ENCODE measurements at places on chromosomes 7 and 10. TPM values are rescaled to one million over a fixed set of nuclear protein-coding genes. Genes with fewer than 3 reads are reported as not detected.

The CYP26C1 gene
- total RNA-seq, result not detected

The BMPER gene
- total RNA-seq, result not detected

The PKD2L1 gene
- not detected for total RNA-seq

The WDR86 gene
- total RNA-seq, result not detected

The CYP3A7 gene
- not detected for total RNA-seq

GRCh38 chr7:98647326-98647725 is 30.2 kb downstream of the NPTX2 start:
- no peaks in the 10 kb centered on the region for H3K36me3 ChIP-seq
- H3K4me1 ChIP-seq, result peaks cover under 1% of the 10 kb centered on the region
- DNase-seq, result no peak
- H3K4me3 ChIP-seq, result no peak overlapping the region
- H3K27me3 ChIP-seq, result peaks cover 7% of the 10 kb centered on the region
- H3K27ac ChIP-seq, result no peak overlapping the region

DNA sequence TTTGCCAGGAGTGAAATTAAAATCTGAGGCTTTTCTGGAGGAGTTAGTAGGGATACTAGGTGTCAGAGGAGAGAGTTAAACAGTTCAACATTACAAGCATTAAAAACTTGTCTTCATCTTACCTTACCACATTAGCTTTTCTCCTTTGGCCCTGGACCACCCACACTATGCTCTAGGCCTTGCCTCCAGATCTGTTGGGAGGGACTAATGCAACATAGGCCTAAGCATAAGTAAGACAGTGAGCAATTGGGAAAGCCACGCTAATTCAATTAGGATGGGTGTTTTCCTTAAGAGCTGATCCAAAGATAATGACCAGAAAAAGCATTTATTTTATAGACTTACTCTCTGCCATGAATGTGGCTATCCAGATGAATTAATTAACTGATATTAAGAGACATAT is 158.9 kb downstream of the ELMO1 start:
- no peak for DNase-seq
- H3K4me1 ChIP-seq, result peaks cover 21% of the 10 kb centered on the region
- H3K27ac ChIP-seq, result no peak overlapping the region
- peaks cover 14% of the 10 kb centered on the region for H3K36me3 ChIP-seq
- H3K27me3 ChIP-seq, result no peaks in the 10 kb centered on the region
- no peak overlapping the region for H3K4me3 ChIP-seq

GRCh38 chr7:129334473-129334872 is 99.8 kb upstream of the STRIP2 start:
- no peaks in the 10 kb centered on the region for H3K27me3 ChIP-seq
- no peaks in the 10 kb centered on the region for H3K36me3 ChIP-seq
- no peak overlapping the region for H3K27ac ChIP-seq
- no peak overlapping the region for H3K4me3 ChIP-seq
- no peaks in the 10 kb centered on the region for H3K4me1 ChIP-seq

DNA sequence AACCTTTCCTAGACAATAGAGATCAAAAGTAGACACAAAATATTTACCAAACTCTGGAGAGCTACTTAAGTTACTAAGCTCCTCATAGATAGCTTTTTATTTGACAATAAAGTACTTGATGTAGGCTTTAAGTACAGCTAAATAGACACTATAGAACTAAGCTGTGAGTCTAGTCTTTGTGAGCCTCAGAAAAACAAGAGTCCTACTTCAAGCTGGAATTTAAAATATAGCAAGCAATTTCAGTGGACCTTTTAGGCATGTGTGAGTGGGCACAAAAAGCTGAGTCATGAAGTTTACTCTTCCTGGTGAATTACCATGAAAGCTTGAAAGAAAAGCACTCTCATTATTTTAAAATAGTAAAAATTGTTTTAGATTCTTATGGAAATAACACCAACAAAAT is 76.1 kb downstream of the ADD3 start:
- peaks cover 36% of the 10 kb centered on the region for H3K36me3 ChIP-seq
- H3K27me3 ChIP-seq, result no peaks in the 10 kb centered on the region
- H3K4me1 ChIP-seq, result peaks cover 78% of the 10 kb centered on the region
- no peak overlapping the region for H3K27ac ChIP-seq
- no peak overlapping the region for H3K4me3 ChIP-seq

DNA sequence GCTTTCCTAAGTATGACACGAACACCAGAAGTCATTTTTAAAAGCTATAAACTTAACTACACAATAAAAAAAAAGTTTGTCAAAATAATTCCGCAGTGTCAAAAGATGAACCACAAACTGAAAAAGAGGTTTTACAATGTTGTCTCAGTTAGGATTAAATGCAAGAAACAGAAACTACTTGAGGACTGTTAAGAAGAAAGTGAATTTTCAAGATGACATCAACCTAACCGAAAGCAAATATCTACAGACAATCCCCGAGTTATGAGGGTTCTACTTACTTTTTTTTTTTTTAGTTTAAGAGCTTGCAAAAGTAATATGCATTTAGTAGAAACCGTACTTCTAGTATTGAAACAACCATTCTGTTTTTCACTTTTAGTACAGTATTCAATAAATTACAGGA is 62.3 kb downstream of the TFPI2 start:
- H3K4me3 ChIP-seq, result no peak overlapping the region
- no peaks in the 10 kb centered on the region for H3K4me1 ChIP-seq

DNA sequence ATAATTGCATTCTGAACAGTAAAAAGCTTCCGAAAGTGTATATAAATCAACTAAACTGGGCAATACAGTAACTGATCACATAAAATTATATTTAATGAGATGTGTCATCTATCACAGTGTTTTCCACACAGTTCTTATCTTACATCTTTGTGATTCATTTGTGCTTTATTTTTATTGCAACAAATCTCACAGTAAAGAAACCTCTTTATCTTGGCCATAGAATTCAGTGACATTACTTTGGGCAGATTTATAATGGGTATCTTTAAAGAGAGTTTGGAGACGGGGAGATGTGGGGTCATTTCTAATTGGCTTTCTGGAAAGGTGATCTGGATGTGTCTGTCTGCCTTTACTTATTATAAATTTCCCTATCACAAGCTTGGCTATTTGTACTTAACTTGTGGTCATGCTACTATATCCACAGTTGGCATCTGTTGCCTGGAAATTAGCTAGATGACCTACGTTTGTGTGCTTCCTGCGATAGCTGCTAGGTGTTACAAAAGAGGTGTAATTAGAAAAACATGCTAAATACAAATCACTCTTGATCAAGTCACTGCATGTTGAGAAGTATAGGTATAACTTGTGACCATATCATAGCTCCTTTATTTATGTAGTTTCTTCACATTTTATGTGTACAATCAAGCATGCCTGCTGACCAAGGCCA is 123.8 kb downstream of the ARID5B start:
- no peaks in the 10 kb centered on the region for H3K27me3 ChIP-seq
- H3K27ac ChIP-seq, result no peak overlapping the region
- H3K4me1 ChIP-seq, result peaks cover 46% of the 10 kb centered on the region
- no peak overlapping the region for H3K4me3 ChIP-seq
- H3K36me3 ChIP-seq, result peaks cover 68% of the 10 kb centered on the region
- no peak for DNase-seq

GRCh38 chr10:23493711-23494110 is 54.8 kb downstream of the OTUD1 start:
- no peak for DNase-seq
- H3K4me1 ChIP-seq, result peaks cover 4% of the 10 kb centered on the region
- H3K4me3 ChIP-seq, result no peak overlapping the region
- H3K27ac ChIP-seq, result no peak overlapping the region
- no peaks in the 10 kb centered on the region for H3K27me3 ChIP-seq
- no peaks in the 10 kb centered on the region for H3K36me3 ChIP-seq

DNA sequence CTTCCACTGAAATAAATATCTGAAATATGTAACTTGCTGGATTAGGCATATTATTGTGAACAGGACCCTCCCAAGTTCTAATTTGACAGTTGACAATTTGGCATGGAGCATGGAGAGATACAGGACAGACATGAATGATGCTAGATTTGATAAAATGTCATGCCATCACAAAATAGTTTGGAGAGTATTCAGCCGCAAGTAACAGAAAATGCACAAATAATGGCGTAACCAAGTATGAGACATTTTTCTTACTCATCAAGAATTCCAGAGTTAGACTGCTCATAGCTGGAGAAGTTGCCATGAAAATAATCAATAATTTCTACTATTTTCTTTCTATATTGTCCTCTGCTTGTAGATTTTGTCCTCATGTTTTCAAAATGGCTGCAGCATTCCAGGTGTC is 45.5 kb upstream of the GPAM start:
- H3K4me3 ChIP-seq, result no peak overlapping the region
- no peaks in the 10 kb centered on the region for H3K36me3 ChIP-seq
- no peaks in the 10 kb centered on the region for H3K27me3 ChIP-seq
- H3K4me1 ChIP-seq, result no peaks in the 10 kb centered on the region
- no peak for DNase-seq

- DNase-seq, result no peak
- H3K4me1 ChIP-seq, result no peaks in the 10 kb centered on the region
- no peaks in the 10 kb centered on the region for H3K27me3 ChIP-seq
- H3K27ac ChIP-seq, result peak overlapping the region; percentile 6
- no peak overlapping the region for H3K4me3 ChIP-seq
These were observed 71.6 kb upstream of the CAMK2B start for GRCh38 chr7:44396931-44397545.
